ENCODE measurements at places on chromosomes 1 and 21. TPM values are rescaled to one million over a fixed set of nuclear protein-coding genes. Genes with fewer than 3 reads are reported as not detected.

DNA sequence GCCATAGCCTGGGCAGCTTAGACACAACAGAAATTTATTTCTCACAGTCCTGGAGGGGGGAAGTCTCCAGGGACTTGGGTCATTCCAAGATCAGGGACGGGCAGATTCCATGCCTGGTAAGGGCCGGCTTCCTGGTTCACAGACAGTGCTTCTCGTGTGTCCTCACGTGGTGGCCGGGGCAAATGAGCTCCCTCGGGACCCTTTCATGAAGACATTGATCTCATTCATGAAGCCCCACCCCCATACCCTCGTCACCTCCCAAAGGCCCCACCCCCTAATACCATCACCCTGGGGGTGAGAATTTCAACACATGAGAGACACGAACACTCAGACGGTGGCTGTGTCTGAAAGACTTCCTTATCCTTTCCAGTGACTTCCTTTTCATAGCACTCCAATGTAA is 51.5 kb downstream of the ACOT7 start:
- no peaks in the 10 kb centered on the region for H3K4me1 ChIP-seq
- no peak overlapping the region for H3K27ac ChIP-seq
- H3K27me3 ChIP-seq = no peaks in the 10 kb centered on the region
- no peaks in the 10 kb centered on the region for H3K36me3 ChIP-seq

DNA sequence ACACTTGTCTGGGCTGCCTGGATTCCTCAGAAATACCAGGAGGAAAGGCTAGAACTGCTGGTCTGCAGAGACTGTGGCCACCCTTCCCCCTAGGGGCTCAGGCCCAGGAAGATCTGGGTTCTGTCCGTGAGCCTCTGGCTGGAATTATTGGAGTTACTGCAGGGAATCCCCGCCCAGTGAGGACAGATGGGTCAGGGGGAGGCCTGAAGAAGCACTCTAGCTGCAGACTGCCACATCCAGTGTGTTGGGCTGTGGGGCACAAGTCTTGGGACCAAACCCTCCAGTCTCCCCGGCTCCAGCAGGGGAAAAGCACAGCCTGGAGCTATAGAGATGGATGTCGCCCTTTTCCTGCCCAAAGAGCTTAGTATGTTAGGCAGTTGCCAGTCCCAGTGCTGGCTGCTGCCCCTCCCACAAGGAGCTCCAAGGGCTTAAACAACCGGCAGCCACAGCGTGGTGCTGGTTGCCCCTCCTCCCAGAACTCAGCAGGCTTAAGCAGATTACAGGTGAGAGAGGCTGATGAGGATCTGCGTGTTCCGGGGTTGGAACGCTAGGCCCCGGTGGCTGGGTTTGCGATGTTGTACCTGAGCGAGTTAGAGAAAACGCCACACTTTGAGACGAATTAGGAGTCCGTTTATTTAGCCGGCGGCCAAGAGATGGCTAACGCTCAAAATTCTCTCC is 255.5 kb upstream of the LRRC7 start:
- no peaks in the 10 kb centered on the region for H3K4me1 ChIP-seq
- H3K27ac ChIP-seq = no peak overlapping the region
- no peak overlapping the region for H3K4me3 ChIP-seq
- H3K27me3 ChIP-seq = no peaks in the 10 kb centered on the region
- H3K36me3 ChIP-seq = no peaks in the 10 kb centered on the region
- no peak for DNase-seq

GRCh38 chr1:202965422-202965821 is 1.6 kb downstream of the CYB5R1 start:
- H3K4me1 ChIP-seq = no peaks in the 10 kb centered on the region
- H3K27me3 ChIP-seq = no peaks in the 10 kb centered on the region
- peak overlapping the region; percentile 96 for H3K27ac ChIP-seq
- DNase-seq = no peak
- no peak overlapping the region for H3K4me3 ChIP-seq

DNA sequence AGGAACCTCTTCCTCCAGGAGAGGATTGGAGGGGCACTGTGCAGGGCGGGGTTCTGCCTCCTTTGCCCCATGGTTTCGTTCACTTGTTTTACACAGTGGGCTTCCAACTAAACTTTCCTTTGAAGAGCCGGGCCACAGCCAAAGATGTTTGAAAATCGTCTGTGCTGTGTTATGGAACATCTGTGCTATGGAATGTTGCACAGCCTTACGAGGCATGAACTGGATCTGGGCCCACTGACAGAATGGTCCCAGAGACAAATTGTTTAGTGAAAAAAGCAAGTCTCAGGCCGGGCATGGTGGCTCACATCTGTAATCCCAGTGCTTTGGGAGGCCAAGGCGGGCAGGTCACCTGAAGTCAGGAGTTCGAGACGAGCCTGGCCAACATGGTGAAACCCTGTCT is 12.6 kb upstream of the MEF2D start:
- H3K4me3 ChIP-seq = no peak overlapping the region
- no peaks in the 10 kb centered on the region for H3K36me3 ChIP-seq
- H3K4me1 ChIP-seq = peaks cover 4% of the 10 kb centered on the region
- DNase-seq = no peak

Gene SLAMF8
- total RNA-seq = 12.3 TPM

Gene B3GALT2
- total RNA-seq = 0.29 TPM

Gene RAB42
- 18.6 TPM for total RNA-seq

GRCh38 chr1:69932760-69933159 is 272.6 kb downstream of the LRRC40 start:
- H3K36me3 ChIP-seq = peaks cover 4% of the 10 kb centered on the region
- H3K27me3 ChIP-seq = no peaks in the 10 kb centered on the region
- DNase-seq = no peak
- H3K4me1 ChIP-seq = no peaks in the 10 kb centered on the region
- no peak overlapping the region for H3K4me3 ChIP-seq
- no peak overlapping the region for H3K27ac ChIP-seq

DNA sequence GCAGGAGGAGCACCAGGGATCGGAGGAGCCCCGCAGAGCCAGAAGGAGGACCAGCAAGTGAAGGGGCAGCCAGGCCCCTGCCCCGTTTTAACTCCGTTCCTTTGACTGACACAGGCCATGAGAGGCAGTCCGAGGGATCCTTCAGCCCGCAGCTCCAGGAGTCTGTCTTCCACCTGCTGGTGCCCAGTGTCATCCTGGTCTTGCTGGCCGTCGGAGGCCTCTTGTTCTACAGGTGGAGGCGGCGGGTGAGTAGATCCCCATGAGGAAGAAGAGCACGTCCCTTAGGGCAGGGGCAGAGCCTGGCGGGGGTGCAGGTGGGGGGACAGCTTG is 13.3 kb downstream of the CSF1 start:
- peak overlapping the region; percentile 74 for H3K27ac ChIP-seq
- no peaks in the 10 kb centered on the region for H3K27me3 ChIP-seq
- no peak for DNase-seq

Data from breast epithelium (tissue), 4 donors.